Immature natural killer cell (primary cell): ENCODE measurements at places on chromosomes 16 and 17. TPM values are rescaled to one million over a fixed set of nuclear protein-coding genes. Genes with fewer than 3 reads are reported as not detected.
A peak's percentile ranks its signal among the peaks of the same experiment; 100 is the strongest.

Gene NEURL4
- polyA plus RNA-seq, result 2.8 TPM

DNA sequence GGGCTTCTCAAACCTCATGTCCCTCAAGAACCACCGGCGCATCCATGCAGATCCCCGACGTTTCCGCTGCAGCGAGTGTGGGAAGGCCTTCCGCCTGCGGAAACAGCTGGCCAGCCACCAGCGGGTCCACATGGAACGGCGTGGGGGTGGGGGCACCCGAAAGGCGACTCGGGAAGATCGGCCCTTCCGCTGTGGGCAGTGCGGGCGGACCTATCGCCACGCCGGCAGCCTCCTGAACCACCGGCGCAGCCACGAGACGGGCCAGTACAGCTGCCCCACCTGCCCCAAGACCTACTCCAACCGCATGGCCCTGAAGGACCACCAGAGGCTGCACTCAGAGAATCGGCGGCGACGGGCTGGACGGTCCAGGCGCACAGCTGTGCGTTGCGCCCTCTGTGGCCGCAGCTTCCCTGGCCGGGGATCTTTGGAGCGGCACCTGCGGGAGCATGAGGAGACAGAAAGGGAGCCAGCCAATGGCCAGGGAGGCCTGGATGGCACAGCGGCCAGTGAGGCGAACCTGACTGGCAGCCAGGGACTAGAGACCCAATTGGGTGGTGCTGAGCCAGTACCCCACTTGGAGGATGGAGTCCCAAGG lies 5.9 kb downstream of the ZNF646 start:
- no peak for DNase-seq

Gene GP1BA
- polyA plus RNA-seq, result not detected

DNA sequence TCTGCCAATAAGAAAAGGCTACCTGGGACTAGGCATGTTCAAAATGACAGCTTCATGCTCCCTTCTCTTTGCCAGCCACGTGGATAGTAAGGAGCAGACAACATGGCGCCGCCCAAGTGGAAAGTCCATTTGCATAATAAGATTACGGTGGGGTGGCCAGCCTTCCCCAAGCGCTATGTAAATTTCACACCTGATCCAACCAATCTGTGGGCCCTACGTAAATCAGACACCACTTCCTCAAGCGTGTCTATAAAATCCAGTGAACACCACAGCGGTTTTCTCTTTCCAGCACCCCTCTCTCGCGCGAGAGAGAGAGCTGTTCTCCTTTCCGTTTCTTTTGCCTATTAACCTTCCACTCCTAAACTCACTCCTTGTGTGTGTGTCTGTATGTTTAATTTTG lies 140.3 kb upstream of the ERCC4 start:
- DNase-seq, result no peak

- no peak for DNase-seq
These were observed 16.8 kb downstream of the GALNS start for GRCh38 chr16:88839745-88840599.

Gene HOXB3
- 0.26 TPM for polyA plus RNA-seq

GRCh38 chr16:85550422-85550864 lies 62.7 kb upstream of the GSE1 start:
- DNase-seq, result no peak

DNA sequence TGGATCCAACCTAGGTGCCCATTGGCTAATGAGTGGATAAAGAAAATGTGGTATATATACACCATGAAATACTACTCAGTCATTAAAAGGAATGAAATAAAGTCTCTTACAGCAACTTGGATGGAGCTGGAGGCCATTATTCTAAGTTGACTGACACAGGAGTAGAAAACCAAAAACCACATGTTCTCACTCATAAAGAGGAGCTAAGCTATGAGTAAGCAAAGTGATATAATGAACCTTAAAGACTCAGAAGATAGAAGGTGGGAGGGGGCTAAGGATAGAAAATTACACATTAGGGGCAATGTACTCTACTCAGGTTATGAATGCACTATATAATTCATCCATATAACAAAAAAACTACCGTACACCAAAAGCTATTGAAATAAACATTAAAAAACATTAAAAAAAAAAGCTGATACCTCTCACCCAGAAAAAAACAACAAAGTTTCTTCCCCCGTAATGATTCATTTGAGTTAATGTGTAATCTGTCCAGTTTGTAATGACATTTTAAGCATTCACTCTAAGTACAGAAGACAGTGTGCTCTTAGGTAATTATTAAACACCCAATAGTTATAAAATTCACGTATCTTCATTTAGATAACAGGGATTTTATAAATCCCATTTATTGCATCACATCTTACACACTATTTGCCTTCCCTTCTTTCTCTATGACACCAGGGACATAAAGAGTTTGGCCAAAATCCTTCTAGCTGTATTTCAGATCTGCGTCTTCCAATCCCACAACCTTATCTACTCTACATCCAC lies 941.5 kb downstream of the CDH11 start:
- no peak for DNase-seq

Gene NSRP1
- polyA plus RNA-seq, result 5.0 TPM

Gene C16orf74
- 9.0 TPM for polyA plus RNA-seq

Gene CLDN7
- 8.7 TPM for polyA plus RNA-seq

GRCh38 chr17:19943026-19943425 lies 34.6 kb downstream of the AKAP10 start:
- DNase-seq, result no peak

GRCh38 chr16:27378871-27379481 lies 23.0 kb upstream of the IL21R start:
- no peak for DNase-seq

- DNase-seq, result no peak
These were observed 6.2 kb upstream of the CYB561 start for GRCh38 chr17:63452046-63452961.

GRCh38 chr17:80886641-80887573 lies 104.7 kb upstream of the CHMP6 start:
- no peak for DNase-seq

Gene OR1A1
- not detected for polyA plus RNA-seq

DNA sequence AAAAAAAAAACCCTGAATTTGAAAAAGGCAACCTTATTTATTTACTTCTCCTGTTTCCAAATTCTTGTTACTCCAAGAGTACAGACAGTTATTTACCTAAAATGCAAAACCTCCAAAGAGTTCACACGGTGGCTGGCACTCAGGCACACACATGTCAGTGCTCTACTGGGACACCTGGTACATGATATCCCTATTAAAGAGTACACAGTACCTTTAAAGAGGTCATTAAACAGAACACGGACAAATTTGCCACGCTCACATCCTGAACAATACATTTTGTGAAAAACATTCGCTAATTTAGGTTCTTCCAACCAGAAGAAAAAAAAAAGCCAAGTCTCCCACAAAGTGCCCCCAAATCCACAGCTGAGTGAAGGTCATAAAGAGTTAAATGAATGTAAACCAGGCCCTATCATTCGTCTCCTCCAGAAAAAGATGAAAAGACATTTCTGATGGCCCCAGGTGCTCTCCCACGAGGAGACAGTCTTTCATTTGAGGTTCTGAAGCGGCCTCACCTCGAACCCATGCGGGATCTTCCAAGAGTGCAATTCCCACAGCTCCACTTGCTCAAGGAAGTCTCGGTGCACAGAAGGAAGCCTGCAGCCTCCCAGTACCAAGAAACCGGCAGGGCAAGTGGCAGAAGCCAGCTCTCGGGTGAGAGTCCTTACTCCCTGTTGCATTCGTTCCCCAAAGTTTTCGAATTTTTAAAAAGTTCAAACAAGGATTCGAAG lies 993 bp downstream of the ERN1 start:
- no peak for DNase-seq

GRCh38 chr17:77320485-77321256 lies 179.9 kb downstream of the SEC14L1 start:
- no peak for DNase-seq

DNA sequence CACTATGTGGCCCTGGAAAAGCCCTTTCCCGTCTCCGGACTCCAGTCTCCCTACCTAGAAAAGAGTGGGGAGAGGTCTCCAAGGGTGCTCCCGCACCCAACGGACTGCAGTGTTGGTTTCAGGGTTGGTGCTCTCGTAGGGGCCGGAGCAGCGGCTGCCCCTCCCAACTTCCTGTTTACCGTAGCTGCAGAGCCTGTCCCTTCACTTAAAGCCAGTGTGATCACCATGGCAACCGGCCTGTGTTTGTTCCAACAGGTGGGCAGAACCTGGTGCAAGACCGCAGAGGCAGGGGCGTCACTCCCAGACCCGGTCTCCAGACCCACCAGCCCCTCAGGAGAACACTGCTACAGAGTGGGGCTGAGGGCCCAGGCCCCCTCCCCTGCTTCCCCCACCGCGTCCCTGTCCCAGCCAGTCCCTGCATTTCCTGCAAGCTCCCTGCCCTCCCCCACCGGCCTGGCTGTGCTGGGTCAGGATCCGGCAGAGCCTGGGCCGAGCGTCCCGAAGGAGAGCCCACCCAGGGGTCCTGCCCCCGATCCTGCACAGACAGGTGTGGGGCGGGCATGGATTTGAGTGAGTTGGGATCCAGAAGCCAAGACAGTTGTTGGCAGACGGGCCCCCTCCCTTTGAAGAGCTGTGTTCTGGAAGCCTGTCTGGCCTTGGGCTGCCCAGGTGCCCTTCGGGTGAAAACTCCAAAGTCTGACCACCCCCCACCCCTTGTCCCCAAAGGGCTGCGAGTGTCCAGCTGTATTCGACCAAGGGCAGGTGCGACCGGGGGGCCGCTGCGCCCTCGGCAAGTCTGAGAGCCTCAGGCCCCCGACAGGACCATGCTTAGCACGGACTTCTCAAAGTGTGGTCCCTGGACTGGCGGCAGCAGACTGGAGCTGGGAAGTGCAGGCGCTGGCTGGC lies 1.5 kb upstream of the BAIAP3 start:
- peak; percentile 85 for DNase-seq

DNA sequence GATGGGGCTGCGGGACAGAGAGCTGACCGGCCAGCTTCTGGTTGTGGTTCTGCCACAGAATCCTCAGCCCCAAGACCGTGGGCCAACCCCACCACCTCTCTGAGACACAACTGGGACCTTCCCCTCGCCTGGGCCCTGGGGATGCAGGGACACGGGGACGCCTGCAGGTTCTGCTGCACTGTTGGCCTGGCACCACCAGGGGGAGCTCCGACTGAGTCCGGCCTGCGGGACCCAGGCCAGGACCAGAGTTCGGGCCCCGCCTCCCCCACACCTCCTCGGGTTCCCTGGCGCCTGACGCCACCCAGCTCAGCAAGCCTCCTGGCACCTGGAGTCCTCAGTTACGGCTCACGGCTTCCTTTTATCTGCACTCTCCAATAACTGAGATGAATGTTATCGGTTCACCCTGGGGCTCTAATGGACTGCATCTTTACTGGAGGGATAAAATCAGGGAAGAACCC lies 27.3 kb downstream of the TBC1D16 start:
- peak; percentile 67 for DNase-seq

DNA sequence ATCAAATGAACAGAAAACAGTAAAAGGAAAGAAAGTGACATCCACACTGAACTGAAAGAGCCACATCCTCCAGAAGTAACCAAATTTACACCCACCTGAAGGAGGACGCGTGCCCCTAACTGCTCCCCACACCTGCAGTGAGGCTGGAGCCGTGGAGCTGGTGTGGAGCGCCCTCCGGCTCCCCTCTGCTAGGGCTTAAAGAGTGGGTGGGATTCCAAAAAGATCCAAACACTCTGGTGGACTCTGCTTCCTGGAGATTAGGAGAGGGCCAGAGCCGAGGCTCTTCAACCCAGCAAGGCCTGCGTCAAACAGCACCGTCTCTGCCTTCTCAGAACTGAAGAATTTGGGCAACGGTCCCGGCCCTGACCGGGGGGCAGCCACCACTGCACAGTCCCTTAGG lies 15.2 kb downstream of the CCDC40 start:
- no peak for DNase-seq

Gene SULT1A2
- polyA plus RNA-seq, result not detected

Gene NRN1L
- not detected for polyA plus RNA-seq

Gene DDX19B
- 85.3 TPM for polyA plus RNA-seq

Gene SPNS1
- 21.1 TPM for polyA plus RNA-seq

Gene ST6GALNAC2
- polyA plus RNA-seq, result not detected

GRCh38 chr17:61335845-61336655 lies 63.6 kb upstream of the TBX2 start:
- no peak for DNase-seq

- no peak for DNase-seq
These were observed 27.7 kb downstream of the SRL start for GRCh38 chr16:4214215-4214621.

Gene CTRB1
- polyA plus RNA-seq, result not detected

Gene GAS7
- 13.7 TPM for polyA plus RNA-seq

Gene LGALS9
- polyA plus RNA-seq, result 32.8 TPM

DNA sequence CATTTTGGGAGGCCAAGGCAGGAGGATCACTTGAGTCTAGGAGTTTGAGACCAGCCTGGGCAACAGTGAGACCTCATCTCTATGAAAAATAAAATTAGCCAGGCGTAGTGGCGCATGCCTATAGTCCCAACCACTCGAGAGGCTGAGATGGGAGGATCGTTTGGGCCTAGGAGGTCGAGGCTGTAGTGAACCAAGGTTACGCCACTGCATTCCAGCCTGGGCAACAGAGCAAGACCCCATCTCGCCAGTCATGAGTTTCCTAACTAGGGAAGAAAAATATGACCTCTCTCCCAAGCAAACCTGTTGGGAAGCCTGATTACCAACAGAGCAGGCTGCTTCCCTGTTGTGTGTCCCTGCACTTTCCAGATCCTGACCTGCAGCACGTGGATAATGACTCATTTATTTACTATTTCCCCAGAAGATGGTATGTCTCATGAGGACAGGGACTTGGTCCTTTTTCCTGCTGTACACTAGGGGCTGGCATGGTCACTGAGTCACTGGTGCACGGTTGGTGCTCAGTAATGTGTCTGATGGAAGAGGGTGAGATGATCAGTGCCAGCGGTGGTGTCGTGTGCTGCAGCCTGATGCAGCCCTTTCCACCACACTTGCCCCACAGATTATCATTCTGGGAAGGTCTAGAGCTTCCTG lies 30.8 kb downstream of the NMT1 start:
- no peak for DNase-seq

DNA sequence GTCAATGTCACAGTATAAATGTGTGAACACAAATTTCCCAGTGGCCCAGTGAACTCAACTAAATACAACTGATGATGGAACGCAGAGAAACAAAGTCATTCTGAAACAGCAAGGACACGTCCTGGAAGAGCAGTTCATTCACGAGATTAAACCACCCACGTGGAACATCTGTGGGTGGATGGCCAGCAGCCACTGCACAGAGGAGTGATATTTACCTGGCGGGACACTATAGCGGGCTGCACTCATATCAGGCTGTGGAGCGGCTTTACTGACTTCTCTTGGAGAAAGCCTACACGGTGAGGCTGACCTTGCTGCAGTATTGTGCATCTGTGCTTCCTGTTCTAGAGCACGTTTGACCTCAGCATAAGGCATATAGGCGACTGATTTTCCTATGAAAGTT lies 87.3 kb downstream of the TTC19 start:
- no peak for DNase-seq

GRCh38 chr17:17506181-17506741 lies 10.1 kb upstream of the RASD1 start:
- DNase-seq, result no peak

Gene HLF
- not detected for polyA plus RNA-seq

DNA sequence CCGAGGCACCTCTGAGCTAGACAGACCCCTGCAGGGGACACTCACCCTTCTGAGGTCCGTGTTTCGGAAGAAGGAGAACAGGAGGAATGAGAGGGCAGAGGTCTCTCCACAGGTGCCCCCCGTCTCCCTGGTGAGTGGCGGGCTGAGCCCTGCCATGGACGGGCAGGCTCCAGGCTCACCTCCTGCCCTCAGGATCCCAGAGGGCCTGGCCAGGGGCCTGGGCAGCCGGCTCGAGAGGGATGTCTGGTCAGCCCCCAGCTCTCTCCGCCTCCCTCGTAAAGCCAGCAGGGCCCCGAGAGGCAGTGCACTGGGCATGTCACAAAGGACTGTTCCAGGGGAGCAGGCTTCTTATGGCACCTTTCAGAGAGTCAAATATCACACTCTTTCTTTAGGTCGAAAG lies 62.8 kb downstream of the DHRS7C start:
- DNase-seq, result no peak

Gene ABCA10
- 1.4 TPM for polyA plus RNA-seq
